LoVo (cell line): ENCODE measurements at places on chromosomes 5 and 9.

DNA sequence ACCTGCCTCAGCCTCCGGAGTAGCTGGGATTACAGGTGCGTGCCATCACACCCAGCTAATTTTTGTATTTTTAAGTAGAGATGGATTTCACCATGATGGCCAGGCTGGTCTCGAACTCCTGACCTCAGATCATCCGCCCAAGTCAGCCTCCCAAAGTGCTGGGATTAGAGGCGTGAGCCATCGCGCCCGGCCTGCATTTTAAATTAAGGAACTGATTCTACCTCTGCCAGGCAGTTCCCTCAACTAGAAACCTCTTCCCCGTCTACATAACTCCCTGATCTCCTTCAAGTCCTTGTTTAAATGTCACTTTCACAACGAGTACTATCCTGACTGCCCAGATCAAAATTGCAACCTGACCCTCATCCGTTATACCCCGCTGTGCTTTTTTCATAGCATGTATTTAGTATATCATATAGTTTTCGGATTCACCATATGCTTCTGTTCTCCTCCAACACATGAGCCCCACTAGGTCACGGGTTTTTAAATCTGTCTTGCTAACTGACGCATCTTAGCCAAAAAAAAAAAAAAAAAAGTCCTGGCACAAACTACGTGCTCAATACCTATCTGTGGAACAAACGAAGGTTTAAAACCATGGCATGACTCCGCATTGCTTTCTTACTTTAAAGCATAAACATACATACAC, 858 bp upstream of the SOWAHA start:
- DNase-seq, result no peak

DNA sequence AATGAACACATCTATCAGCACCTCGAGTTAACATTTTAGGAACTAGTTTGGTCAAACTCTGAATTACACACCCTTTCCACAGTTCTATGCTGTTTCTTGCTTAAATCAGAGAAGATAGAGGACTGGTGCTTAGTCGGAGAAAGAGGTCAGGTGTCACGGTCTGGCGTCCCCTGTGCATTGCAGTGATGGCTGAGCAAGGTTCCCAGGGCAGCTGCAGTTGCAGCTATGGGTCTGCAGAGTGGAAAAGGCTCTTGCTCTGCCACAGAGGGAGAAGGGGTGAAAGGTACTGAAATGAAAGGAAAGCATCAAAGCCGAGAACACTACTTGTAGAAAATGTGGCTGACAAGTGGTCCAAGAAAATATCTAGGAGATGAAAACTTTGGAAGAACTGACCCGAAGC, 25.2 kb upstream of the SH3RF2 start:
- no peak for DNase-seq

DNA sequence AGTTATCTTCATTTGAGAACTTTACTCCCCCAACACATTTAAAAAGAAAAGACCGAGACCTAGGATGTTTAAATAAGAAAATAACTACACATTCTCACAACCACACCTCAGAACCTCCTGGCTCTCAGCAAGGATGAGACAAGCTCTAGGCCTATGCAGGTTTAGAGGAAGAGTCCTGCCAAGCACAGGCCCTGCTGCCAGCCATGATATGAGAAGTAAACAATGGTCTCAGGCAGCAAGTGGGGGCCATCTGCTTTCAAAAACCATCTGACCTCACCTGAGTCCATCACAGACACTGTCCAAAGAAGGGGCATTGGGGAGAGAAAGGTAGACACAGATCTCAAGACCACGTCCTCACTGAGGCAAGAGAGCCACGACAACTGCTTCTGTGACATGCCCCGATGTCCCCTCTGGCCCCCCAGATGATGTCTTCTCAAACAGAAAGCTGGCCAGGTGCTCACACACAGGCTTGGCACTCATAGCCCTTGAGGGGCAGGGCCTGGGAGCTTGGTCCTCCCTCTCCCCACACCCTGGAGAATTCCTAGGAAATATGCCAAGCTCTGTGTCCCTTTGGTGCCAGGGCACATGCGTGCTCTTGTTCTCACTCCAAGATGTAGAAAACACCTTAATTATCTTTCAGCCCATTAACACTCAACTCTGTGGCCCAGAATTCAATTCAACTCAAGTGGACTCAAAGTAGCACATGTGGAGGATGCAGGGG, 150.4 kb downstream of the FSTL4 start:
- no peak for DNase-seq

DNA sequence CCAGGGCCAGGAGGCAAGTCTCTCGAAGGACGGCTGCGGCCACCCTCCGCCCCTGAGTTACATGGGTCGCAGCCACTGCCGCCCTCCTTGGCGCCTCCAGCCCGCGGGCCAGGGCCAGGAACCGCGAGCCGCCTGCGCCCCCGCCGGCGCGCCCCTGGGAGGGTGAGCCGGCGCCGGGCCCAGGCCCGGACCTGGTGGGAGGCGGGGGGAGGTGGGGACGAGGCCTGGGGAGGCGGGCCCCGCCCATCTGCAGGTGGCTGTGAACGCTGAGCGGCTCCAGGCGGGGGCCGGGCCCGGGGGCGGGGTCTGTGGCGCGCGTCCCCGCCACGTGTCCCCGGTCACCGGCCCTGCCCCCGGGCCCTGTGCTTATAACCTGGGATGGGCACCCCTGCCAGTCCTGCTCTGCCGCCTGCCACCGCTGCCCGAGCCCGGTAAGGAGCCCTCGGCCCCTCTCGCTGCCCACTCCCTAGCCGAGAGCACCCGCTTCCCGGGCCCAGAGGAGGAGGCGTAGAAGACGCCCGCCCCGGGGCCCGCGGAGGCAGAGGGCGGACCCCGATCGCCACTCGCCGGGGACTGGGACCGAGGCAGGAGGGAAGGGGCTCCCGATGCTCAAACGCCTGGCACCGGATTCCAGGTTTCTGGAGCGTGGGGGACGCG, at the start of gene ASS1:
TSS of gene ASS1 (plus strand) at position 397 of the 657 bp plus-strand sequence. CDS start 7,268 bp downstream, outside the sequence.
- peak; percentile 85 for DNase-seq

GRCh38 chr5:156120777-156121176, 206.2 kb upstream of the SGCD start:
- DNase-seq, result no peak

DNA sequence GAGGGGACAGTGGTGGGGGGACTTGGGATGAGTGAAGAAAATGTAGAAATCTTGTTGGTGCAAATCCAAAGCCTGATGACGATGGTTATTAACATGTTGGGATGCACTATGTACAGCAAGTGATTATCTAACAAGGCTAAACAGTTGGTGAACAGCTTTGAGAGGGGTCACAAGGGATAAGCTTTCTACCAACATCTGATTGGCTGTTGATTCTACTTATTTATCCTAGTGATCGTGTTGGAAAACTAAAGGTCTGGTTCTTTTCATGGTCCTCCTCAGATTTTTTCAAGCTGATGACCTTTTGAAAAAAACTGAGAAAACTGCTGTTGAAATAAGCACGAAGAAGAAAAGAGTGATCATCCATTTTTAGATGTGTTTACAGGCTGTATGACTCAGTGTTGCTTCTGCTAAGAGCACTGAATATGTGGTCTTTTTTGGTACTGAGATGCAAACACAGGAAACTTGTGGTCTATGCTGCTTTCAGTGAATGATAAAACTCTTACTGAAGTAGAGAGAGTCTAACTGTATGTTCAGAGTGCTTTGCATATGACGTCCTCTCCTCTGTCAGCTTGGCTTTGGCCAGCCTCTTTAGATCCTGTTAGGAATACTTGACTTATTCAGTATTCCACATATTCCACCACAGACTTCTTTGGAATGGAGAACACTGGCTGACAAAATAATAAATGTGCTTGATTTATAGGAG, 174.8 kb downstream of the SLF1 start:
- DNase-seq, result no peak

GRCh38 chr9:32875748-32876147, 92.4 kb downstream of the TMEM215 start:
- no peak for DNase-seq

GRCh38 chr9:106771608-106772007, 91.4 kb upstream of the ZNF462 start:
- DNase-seq, result no peak

DNA sequence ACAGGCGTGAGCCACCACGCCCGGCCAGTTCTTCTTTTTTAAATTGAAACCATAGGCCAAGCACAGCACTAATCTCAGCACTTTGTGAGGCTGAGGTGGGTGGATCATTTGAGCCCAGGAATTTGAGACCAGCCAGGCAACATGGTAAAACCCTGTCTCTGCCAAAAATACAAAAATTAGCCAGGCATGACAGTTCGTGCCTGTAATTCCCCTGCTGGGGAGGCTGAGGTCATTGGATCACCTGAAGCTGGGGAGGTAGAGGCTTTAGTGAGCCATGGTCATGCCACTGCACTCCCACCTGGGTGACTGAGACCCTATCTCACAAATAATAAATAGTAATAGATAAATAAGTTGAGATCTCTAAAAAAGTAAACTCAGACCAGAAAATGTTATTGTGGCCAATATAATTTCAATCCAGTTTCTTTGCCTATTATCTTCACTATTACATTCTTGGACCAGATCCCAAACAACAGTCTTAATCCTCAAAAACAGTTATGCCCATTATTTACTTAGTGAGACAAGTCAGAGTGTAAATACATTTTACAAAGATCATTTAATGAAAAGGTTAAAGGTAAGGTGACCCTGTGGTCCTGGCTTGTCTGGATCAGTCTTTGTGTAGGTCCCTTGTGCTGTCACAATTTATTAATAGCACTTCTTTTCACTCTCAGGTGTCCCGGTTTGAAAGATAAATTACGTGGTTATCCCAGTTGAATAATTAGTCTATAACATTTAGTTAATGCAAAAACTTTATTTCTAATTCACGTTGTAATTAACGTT, 53.6 kb downstream of the RAB24 start:
- no peak for DNase-seq

- no peak for DNase-seq
Observed at GRCh38 chr5:6311568-6312501, 66.5 kb downstream of the MED10 start.

- no peak for DNase-seq
Observed at GRCh38 chr5:166441-167372, 24.6 kb upstream of the LRRC14B start.

DNA sequence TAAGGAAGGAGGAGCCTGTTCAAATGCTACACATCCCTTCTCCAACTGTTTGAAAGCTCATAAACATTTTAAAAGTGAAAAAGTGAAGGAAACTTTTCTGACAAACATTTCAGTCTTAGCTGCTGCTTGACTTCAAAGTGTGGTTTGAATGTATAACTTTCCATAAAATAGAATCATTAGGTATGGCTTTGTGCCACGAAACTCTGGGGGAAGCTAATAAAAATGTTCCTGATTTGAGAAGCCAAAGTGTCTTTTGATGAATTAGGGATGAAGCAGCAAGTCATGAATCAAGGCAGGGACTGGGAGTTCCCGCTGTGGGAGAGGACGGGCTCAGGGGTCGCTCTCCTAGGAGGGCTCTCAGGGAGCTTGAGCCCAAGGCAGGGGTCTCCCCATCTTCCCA, 15.3 kb downstream of the MVB12B start:
- no peak for DNase-seq

- DNase-seq, result no peak
Observed at GRCh38 chr5:31819926-31820516, 181.1 kb downstream of the PDZD2 start.

- no peak for DNase-seq
Observed at GRCh38 chr5:96048763-96049162, 87.1 kb upstream of the ELL2 start.

DNA sequence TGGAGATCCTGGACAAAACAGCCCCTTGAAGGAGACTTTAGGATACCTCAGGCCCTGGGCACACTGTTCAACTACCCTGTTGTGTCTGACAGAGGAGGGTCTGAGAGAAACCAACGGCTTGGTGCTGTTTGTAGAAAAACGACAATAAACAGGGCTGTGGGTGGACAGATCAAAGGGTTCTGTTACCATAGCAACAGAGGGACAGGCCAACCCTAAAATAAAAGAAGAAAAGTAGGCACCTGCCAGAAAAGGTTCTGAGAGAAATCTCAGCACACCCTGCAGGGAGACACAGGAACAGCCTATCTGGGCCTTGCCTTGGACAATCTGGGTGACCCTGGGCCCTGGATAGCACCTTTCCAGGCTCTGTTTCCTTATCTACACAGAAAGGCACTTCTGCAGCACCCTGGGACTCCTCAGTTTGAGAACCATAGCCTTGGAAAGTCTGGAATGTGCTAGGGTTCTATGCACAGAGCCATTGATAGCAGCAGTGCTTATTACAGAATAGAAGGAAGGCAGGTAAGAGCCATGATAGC, 104.8 kb upstream of the TBC1D2 start:
- DNase-seq, result no peak

DNA sequence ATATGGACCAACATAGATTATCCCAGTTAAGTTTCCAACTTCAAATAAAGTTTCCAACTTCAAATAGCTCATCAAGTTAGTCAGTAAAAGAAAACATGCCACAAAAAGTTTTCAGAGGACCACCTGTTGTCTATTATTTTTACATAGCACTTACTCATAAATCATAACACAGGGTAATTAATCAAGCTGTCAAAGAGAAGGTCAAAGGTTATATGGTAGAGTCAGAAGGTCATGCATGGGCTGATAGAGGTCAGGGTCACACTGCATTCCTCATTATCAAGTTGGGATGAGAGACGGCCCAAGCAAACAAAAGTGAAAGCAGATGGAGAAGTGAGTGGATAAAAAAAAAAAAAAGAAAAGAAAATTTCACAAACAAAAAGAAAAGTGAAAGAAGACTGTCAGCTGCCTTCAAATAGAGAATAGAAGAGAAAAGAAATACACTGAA, 145.5 kb upstream of the POU5F2 start:
- DNase-seq, result no peak

DNA sequence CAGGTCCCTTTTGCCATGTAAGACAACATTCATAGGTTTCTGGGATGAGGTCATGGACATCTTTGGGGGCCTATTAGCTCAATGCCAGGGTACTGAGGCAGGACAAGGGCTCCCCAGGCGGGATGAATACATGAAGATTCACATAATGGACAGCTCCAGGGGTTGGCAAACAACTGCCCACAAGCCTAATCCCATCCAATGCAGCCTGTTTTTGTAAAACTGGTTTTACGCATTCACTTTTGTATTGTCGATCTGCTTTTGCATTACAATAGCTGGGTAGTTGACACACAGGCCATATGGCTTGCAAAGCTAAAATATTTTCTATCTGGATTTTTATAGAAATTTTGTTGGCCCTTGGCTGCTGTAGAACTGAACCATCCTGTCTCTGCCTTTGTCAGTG, 248.5 kb upstream of the PANK3 start:
- no peak for DNase-seq

GRCh38 chr9:8653111-8653510, 853.5 kb upstream of the DMAC1 start:
- no peak for DNase-seq

DNA sequence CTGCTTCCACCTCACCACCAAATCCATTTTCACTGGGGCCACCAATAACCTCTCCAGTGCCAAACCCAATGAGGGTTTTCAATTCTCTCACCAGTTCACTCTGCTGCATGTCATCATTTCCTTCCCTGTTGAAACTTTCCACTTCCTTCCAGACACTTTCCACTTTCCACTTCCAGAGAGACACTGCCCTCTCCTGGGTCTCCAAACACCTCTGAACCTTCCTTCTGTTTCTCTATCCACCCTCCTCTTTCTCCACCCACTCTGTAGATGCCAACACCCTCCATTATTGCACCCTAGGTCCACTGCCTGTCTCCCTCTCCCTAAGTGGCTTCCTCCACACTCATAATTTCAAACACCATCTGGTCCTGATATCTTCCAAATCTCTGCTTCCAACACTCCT, 39.6 kb downstream of the PDE6A start:
- no peak for DNase-seq

GRCh38 chr9:76603448-76603895, 144.5 kb downstream of the GCNT1 start:
- DNase-seq, result no peak

GRCh38 chr5:9626955-9627354, 3.2 kb downstream of the TAS2R1 start:
- DNase-seq, result no peak

GRCh38 chr9:125748446-125749099, 1.4 kb downstream of the PBX3 start:
- no peak for DNase-seq

- no peak for DNase-seq
Observed at GRCh38 chr9:7363777-7364477, 435.7 kb downstream of the DMAC1 start.
